ENCODE measurements at places on chromosomes 1 and 21. TPM values are rescaled to one million over a fixed set of nuclear protein-coding genes. Genes with fewer than 3 reads are reported as not detected.

TPTE gene
- not detected for total RNA-seq

LCE2C gene
- not detected for total RNA-seq

RAB42 gene
- 0.54 TPM for total RNA-seq

PDZK1IP1 gene
- total RNA-seq = 4.4 TPM

CCDC27 gene
- total RNA-seq = not detected

RGS13 gene
- total RNA-seq = not detected
